GM03348 (cell line): ENCODE measurements at places on chromosomes 7 and 10.

- peak; percentile 68 for DNase-seq
These were observed 240.2 kb downstream of the ADAM12 start for GRCh38 chr10:126147866-126148587.

- no peak for DNase-seq
These were observed 215.3 kb downstream of the MAD1L1 start for GRCh38 chr7:2017481-2017891.

GRCh38 chr7:28684650-28685241 is 272.4 kb downstream of the CREB5 start:
- no peak for DNase-seq

- DNase-seq = no peak
These were observed 126.0 kb upstream of the CALN1 start for GRCh38 chr7:72538147-72538546.

GRCh38 chr7:1920266-1920681 is 250.2 kb downstream of the ELFN1 start:
- DNase-seq = no peak

DNA sequence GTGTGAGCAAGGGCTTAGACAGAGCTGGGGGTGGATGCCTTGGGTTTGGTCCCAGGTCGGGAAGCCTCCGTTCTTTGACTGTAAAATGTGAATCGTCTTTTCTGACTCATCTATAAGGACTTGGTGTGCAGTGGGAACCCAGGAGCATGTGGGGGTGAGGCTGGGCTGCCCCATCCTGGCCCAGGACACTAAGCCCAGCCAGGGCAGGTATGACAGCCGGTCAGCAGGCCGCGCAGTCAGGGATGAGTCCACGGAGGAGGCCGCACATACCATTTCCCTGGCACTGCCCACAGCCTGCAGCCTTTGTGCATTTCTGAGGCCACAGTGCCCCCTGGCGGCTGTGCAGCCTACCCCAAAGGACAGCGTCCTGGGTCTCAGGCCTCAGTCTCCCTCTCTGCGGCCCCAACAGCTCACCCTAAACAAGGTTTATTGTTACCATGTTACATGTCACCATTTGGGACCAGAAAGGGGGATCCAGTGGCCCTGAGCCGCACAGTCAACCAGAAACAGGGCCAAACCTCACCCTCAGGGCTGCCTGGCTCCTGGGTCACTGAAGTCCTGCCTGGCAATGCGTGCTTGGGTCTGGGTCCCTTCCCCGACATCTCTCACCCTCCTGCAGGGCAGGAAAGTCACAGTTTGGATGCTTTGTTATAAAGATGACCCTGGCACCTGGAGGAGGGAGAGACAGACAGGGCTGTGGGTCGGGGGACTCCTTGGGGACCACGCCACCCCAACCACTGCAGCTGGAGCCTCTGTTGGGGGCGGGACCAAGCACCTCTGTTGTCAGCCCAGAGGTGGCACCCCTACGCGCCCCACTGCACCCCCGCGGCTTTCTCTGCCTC is 14.4 kb upstream of the SH2B2 start:
- DNase-seq = peak; percentile 94

- no peak for DNase-seq
These were observed 119.2 kb downstream of the SFMBT2 start for GRCh38 chr10:7291487-7292270.

- no peak for DNase-seq
These were observed 4.4 kb downstream of the TBX20 start for GRCh38 chr7:35249537-35249907.

GRCh38 chr7:42338231-42338915 is 101.4 kb upstream of the GLI3 start:
- DNase-seq = peak; percentile 77

- peak; percentile 82 for DNase-seq
These were observed 91.9 kb upstream of the JAZF1 start for GRCh38 chr7:28272461-28272877.

DNA sequence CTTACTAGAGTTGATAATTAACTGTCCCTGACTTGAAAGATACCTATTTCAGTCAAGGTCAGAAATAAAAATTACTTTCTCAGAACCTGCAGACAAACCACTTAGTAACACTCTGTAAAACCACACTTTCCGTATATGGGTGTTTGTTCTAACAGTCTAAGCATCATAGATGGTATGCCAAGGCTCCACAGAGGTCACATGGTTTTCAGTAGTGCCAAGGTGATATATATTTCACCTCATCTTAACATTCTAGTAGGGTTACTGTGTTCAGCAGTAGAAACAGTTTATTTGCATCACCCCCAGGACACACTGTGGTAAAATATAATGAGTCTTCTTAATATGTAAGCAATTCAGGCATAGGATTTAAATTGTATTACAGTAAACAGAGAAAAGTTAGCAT is 61.5 kb downstream of the KCND2 start:
- DNase-seq = no peak

DNA sequence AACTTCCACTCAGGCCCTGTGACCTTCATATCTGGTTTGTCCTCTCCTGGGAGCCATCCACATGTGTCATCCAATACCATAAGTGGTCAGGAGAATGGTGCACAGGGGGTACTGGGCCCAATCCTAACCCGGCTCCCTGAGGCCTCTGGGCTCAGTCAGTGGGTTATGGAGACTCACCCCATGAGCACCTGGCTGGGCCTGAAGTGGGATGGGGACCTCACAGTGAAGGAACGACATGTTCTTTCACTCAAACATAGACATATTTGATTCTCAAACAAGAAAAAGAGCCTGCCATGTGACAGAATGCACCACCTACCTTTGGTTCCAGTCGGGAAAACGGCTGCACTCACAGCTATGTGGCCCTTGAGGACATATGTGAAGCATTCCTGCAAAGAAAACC is 51.8 kb downstream of the XPNPEP1 start:
- no peak for DNase-seq

- DNase-seq = no peak
These were observed 262.9 kb upstream of the MAGI2 start for GRCh38 chr7:79716329-79716728.

- DNase-seq = no peak
These were observed 48.9 kb upstream of the PDCD4 start for GRCh38 chr10:110822712-110823311.

DNA sequence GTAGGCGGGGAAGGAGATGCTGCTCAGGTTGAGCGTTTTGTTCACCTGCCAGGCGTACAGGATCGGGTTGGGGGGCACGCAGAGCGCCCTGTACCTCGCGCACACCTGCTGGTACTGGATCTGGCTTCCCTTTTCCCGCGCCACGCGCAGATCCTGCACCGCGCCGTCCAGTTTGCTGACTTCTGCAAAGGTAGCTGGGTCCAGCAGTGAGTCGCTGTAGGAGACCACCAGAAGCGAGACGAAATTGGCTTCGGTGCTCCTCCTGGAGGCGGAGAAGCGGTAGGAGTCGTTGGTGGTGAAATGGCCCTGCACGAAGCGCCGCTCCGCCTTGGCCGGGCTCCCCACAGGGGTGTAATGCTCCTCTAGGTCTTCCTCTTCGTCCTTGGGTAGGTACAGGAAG is 90.7 kb upstream of the RAB18 start:
- no peak for DNase-seq

DNA sequence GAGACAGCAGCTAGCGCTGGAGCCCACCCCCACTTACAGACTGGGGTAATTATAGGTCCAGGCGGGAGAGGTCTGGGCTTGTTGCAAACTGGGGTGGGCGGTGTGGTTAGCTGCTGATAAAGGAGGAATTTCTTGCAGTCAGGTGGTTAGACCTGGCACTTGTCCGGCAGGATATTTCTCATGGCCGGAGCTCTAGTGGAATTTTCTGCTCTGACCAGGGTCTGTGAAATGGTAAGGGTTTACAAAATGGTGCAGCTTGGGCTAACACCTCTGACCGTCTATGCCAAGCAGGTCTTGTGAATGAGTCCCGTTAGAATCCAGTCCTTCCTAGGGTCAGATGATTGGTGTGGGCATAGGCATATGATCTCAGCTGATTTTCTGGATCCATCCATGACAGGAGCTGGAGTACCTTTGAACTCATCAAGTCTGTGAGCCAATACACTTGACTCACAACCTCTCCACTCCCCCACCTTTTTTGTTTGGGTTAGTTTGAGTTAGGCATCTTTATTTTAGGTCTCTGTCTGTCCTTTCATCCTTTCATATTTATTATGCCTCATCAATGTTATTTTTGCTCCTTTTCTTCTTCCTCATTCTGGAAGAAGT is 213.4 kb downstream of the SUGCT start:
- no peak for DNase-seq

DNA sequence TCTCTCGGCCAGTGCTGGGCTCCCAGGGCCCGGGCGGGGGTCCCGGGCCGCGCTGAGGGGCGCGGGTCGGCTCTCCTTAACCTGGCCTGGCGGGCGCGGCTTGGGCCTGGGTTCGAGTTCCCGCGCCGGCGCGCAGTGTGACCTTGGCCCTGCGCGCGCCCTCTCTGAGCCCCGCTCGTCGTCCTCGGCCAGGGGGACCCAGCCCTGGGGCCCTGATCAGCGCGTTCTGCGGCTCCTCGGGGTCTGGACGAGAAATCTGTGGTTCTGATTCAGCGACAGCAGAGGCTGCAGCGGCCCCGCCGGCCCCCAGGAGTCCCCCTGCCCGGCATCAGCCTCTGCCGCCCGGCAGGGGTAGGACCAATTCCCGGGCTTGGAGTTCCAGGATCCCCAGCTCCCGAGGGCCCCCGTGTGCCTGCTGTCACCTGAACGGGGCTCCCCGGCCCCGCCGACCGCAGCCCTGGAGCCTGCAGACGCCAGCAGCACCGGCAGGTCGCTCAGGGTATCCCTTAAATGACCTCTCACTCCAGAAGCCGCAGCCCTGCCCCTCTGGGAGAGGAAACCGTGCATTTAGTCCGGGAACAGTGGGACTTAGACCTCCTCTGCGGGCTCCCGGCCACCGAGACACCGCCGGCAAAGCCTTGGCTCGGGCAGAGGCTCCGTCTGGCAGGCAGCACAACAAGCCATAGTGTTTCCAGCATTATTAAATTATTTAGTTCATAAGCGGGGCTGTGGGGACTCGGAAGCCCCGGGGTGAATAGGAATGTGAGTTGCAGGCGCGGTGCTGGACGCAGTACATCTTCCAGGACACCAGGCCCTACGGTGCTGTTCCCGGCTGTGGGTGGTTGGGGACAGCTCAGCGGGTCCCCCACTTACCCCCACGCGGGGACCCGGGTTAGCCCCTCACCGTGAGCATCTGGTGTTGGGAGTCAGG is 572 bp downstream of the CHST12 start:
- DNase-seq = peak; percentile 75

DNA sequence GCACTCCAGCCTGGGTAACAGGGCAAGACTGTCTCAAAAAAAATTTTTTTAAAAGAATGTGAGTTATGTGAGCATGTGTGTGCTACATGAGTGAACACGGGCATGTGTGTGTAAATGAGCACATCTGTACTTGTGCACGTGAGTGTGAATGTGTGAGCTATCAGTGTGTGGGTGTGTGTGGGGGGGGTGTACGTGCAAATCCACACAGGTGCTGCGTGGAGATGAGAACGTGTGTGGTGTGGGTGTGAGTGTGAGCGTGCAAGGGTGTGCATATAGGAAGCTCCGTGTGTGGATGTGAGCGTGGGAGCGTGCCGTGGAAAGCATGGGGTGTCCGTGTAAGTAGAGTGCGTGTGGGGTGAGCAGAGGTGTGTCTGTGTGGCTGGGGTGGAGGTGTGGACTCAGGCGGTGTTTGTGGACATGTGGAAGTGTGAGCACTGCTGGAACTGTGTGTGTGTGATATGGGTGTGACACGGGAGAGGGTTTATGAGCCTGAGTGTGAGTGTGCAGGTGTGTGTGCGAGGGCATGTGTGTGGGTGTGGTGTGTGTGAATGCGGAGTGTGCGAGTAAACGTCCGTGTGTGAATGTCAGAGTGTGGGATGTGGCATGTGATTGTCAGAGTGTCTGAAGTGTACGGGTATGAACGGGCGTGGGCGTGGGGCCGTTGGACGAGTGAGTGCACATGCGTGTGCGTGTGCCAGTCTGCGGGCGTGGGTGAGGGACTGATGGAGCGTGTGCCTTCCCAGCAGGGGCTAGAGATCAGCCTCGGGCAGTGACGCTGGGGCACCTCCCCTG is 45.9 kb upstream of the TNRC18 start:
- no peak for DNase-seq

- no peak for DNase-seq
These were observed 143.5 kb upstream of the ZMIZ1 start for GRCh38 chr10:78925275-78925674.

DNA sequence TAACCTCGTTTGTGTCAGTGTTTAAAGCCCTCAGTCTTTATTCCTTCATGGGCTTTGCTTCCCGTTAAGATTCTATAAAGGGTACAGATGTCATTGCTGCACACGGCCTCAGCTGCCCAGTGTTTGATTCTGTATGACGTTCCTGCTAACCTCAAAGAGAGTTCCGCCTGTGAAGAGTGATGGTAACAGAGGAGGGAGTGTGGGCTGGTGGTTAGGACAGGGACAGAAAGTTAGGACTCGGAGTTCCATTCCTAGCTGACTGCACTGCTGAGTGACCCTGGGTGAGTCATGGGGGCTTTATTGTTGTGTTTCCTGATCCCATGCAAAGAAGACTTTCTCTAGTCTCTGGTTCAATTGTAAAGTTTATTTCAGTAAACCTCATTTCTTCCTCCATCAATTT is 227.1 kb downstream of the DYNC1I1 start:
- DNase-seq = no peak

DNA sequence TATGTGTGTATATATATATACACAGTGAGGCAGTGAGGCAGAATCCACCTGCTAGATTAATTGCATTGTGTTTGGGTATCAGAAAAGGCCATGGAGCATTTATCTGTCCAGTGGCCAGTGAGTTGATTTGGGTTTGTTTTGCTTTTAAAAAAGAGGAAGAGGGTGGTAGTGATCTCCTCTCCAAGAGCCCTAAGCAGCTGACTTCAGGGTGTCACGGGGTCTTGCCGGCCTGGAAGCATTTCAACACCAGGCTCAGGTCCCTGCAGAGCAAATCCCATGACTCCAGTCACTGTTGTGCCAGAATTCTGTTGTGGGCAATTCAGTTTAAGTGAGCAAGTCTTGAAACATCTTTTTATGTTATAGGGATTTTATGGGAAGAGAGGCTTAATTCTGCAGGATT is 30.6 kb upstream of the GPNMB start:
- DNase-seq = no peak

- no peak for DNase-seq
These were observed 58.3 kb upstream of the PPP1R3C start for GRCh38 chr10:91690996-91691676.

DNA sequence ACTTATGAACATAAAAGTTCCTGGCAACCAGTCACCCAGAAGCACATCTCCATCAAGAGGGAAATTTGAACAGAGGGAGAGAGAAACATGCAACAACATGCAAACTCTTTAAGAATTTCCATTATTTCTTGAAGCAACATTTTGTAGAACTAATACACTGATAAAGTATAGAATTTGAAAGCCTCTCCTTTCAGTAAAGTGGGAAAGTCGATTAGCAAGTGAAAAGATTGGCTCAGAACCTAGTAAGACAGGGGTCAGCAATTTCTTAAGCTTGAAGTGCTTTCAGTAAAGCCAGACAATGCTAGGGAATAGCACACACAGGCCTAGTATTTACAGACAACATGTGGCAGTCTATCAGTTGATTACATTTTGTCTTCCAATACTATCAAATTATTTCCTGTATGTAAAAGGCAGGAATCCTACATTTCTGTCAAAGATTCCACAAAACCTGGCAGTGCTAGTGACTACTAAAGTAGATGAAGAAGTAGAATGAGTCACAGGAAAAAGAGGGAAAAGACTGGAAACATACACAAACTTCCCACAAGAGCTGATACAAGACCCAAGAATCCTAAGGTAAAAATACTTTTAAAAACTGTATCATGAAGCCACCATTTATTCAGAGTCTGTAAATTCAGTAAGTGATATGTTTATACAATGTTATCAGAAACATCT is 25.2 kb downstream of the DNAJC1 start:
- DNase-seq = peak; percentile 13
